ENCODE measurements at places on chromosomes 5 and 9.

GRCh38 chr5:78889369-78890140 is 95.6 kb downstream of the ARSB start:
- DNase-seq, result no peak

GRCh38 chr9:134167530-134167931 is 3.2 kb upstream of the RNU6ATAC start:
- DNase-seq, result no peak

DNA sequence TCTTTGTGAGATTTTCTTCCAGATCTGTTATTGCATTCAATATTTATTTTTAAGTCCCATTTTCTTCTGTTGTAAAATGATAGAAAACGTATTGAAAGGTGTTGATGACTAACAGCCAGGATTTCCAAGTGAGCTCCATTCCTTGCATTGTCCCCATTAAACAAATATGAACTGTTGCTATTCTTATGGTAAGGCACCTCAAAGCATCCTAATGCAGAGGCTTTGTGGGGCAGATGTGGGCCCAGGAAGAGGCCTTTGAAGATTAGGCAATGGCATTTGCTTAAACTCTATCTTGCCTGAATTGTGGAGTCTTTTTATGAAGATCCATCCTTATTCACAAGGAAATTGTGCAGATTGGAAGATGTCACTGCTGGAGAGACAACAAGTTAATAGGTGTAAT is 38.9 kb downstream of the NTRK2 start:
- no peak for DNase-seq

- no peak for DNase-seq
Observed at GRCh38 chr5:2752821-2753439, 1.5 kb upstream of the IRX2 start.

- DNase-seq, result no peak
Observed at GRCh38 chr9:30198463-30199309, 2185.8 kb upstream of the ACO1 start.

DNA sequence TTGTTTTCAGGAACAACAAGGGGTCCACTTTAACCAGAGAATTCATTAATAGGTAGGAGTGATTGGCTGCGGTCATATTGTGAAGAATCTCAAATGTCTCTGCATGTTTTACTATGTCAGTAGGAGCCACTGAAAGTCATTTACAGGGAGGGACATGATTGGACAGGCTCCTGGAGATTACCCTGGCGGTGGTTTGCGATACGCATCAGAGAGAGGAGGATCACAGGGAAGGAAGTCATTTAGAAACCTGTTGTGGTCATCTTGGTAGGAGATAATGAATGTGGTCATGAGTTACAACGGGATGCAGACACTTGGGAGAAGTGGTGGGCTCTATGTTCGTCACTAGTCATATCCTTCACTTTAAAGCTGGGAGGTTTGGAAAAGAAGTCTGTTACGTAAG is 262.8 kb downstream of the FAM114A2 start:
- no peak for DNase-seq

DNA sequence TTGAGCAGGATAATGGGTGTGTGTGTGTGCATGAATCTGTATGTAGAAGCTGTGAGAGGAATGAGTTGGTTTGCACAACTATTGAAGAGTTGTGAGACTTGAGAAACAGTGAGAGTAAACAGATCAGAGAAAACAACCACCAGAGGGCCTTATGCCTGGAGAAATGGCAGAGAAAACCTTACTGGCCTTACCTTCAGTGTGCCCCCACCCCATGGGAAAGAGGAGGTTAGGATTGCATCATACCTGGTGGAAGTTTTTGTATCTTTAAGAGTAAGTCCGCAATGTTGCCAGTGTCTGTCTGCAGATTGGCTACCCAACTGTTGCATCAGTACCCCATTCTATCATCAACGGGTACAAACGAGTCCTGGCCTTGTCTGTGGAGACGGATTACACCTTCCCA is 1909.4 kb upstream of the WWC1 start:
- DNase-seq, result no peak

DNA sequence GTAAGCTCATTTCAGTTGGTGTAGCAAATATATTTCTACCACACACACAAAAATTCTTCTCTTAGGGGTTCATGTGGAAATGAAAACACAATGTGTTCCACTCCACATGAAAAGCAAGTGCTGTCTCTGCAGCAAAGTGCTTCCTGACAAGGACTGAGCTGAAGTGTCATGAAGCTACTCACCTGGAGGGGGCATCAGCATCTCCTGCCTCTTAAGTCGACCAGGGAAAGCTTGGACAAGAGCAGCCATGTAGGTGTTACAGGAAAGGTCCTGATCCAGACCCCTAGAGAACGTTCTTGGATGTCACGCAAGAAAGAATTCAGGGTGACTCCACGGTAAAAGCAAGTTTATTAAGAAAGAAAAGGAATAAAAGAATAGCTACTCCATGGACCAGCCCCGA is 62.8 kb downstream of the SV2C start:
- DNase-seq, result no peak

GRCh38 chr5:91160714-91161285 is 222.3 kb downstream of the ARRDC3 start:
- no peak for DNase-seq

- peak; percentile 77 for DNase-seq
Observed at GRCh38 chr5:109408991-109409843, 557 bp downstream of the PJA2 start.

DNA sequence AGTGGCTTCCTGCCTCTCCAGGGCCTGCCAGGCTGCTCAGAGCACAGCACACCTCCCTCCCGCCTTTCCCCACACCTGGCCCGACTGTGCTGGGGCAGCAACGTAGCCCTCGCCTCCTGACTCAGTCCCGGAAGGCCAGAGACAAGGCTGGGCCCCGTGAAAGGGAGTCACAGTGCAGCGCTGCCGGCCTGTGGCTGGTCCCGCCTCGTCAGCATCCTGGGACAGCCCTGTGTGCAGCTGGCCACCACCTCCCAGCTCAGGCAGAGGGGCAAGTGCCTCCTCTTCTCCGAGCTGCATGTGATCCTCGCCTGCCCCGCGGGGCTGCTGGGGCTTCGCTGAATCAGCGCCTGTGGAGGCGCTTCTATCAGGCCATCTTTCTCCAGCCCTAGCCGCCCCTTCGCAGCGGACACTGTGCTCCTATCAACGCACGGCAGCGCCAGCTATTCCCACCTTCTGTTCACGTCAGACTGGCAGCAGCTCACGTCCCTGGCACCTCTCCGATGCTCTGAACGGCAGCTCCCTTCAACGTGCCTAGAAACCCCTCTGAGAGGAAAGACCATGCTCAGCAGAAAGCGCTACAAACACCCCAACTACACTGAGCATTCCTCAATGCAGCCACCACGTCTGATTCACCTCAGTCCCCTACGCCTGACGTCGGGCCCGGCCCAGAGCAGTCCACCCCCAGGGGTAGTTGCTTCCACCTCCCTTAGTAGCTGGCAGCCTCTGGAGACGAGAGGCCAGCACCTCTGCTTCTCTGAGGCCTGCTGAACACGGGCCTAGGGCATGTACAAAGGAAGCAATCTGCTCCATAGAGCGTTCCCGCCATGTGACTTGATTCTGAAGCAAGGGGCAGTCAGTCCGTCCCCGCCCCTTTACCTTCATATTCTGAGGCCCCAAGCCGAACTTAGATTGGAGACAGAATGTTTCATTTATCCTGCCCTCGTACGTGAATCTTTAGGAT is 78.8 kb downstream of the GPR21 start:
- no peak for DNase-seq

GRCh38 chr5:93161661-93162654 is 419.1 kb downstream of the NR2F1-AS1 start:
- no peak for DNase-seq

DNA sequence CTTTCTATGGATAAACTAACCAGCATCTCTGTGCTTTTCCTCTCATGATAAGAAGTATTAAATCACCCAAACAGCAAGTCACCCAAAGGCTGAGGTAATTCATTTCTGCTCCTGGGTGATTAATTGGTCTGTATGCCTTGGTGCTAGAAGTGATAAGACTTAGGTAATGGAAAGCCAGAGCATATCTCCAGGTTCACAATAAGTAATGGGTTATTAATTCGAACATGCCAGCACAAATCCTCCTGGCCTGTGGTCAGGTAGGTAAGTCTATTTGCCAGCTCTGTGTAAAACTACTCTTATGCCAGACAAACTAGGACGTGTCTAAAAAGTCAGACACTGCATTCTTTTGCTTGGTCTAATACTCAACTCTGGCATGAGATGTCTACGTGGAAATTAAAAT is 11.2 kb upstream of the ENC1 start:
- no peak for DNase-seq

DNA sequence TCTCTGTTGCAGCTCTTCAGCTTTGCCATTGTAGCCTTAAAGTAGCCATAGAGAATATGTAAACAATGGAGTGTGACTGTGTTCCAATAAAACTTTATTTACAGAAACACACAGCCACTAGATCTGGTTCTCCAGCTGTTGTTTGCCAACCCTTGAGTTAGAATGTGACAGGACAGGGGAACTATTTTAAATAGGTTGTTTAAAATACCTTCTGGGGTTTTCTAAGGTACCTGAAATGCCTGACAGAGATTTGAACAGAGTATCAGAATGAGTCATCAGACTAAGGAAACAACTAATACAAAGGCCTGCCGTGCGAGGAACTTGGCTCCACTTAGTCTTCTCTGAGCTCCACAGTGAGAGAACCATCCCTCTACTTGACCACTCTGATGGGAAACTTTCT is 85.4 kb downstream of the HSD17B4 start:
- DNase-seq, result no peak

- no peak for DNase-seq
Observed at GRCh38 chr5:99817796-99818195, 717.4 kb upstream of the FAM174A start.

DNA sequence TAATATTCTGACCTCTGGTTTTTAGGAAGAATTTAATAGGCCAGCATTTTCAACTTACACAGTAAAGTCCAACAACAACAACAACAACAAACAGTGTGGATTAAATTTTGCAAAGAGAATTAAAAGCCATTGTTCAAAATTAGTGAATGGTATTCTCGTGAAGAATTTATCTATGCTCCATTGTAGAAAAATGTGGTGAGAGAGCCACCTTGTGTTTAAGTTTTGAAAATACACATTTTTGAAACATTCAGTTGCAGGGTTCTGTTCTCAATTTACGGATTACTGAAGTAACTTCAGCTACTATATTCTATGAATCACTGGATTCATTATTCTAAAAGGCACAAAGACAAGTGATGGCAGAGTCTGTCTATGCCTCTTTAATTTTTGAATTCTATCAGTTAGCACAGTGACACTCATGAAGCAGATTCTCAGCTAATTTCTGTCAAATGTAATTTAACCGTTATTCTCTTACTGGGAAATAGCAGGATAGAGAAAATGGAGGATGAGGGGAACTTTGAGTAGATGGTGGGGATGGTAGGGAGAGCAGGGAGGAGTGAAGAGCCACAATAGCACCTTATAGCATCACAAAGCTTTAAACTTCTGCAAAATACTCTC is 11.0 kb downstream of the CCDC152 start:
- peak; percentile 16 for DNase-seq

- DNase-seq, result no peak
Observed at GRCh38 chr5:153809166-153809565, 229.5 kb downstream of the FAM114A2 start.

- DNase-seq, result no peak
Observed at GRCh38 chr5:154368041-154368800, 77.6 kb upstream of the SAP30L start.

- DNase-seq, result no peak
Observed at GRCh38 chr5:54453046-54453445, 2.5 kb upstream of the HSPB3 start.

- DNase-seq, result no peak
Observed at GRCh38 chr9:108477529-108478006, 378.2 kb downstream of the ACTL7B start.

GRCh38 chr5:136726506-136726905 is 361.2 kb upstream of the TRPC7 start:
- no peak for DNase-seq

DNA sequence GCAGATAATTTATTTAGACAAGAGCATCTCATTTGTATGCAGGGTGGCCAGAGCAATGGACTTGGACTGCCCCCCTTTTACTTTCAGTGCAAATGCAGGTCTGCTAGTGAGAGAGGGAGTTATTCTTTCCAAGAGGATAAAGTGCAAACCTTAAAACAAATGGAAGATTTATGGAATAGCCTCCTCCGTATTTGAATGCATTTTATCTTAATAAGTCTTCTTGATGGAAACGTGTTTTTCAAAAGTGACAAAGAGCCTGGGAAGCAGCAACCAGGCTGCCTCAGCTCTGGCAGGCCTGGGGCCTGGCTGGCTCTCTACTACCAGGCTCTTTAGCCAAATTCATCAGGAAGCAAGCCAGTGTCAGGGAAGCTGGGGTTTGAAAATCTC is 6.8 kb downstream of the NR2F1 start:
- DNase-seq, result no peak

DNA sequence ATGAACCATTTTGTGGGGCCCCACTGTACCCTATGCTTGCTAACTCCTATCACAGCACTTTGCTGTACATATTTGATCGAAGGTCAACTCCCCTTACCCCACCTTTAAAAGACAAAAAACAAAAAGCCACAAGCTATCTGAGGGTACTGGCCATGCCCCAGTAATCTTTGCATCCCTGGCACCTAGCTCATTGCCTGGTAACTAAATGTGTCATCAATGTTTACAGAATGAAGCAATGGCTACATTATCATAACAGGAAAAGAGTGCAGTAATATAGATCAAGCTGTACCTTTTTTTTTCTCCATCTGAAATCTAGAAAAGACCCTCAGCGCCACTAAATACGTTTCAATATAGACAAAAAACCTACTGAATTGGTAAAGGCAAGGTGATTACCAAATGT is 188.0 kb downstream of the ELAVL2 start:
- DNase-seq, result no peak

DNA sequence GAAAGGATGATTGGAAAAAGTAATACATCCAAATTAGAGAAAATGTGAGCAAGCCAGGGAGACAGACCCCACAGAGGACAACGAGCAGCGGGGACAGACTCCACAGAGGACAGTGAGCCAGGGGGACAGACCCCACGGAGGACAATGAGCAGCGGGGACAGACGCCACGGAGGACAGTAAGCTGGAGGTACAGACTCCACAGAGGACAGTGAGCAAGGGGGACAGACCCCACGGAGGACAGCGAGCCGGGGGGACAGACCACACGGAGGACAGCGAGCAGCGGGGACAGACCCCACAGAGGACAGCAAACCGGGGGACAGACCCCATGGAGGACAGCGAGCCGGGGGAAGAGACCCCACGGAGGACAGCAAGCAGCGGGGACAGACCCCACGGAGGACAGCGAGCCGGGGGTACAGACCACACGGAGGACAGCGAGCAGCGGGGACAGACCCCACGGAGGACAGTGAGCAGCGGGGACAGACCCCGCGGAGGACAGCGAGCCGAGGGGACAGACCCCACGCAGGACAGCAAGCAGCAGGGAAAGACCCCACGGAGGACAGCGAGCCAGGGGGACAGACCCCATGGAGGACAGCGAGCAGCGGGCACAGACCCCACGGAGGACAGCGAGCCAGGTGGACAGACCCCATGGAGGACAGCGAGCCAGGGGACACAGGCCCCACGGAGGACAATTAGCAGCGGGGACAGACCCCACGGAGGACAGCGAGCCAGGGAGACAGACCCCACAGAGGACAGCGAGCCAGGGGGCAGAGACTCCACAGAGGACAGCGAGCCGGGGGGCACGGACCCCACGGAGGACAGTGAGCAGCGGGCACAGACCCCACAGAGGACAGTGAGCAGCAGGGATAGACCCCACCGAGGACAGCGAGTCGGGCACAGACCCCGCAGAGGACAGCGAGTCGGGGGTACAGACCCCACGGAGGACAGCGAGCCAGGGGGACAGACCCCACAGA is 1.9 kb upstream of the ZDHHC11 start:
- DNase-seq, result no peak

Data from CD4-positive, alpha-beta T cell treated with Interleukin-6 at 100 ng/mL for 8 hours (primary cell).